KBM-7 (cell line): ENCODE measurements at places on chromosomes 1 and 21.

GRCh38 chr21:14737922-14738321, 191.8 kb upstream of the SAMSN1 start:
- peak; percentile 78 for DNase-seq

- DNase-seq, result no peak
These were observed 49.6 kb downstream of the TSEN15 start for GRCh38 chr1:184101141-184101540.

DNA sequence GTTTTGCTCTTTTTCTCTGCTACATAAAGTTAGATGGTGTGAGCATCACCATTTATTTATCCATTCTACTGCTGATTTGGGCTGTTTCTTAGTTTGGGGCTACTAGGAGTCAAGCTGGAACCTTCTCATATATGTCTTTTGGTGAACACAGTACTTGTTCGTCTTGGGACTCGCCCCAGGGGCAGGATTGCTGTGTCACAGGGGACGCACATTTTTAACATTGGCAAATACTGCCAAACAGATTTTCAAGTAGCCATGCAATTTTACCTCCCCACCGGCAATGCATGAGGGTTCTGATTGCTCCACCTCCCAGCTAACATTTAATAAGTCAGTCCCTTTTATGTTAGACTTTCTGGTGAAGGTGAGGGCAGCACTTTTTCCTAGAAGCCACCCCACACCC, 7.5 kb upstream of the IFFO2 start:
- no peak for DNase-seq

DNA sequence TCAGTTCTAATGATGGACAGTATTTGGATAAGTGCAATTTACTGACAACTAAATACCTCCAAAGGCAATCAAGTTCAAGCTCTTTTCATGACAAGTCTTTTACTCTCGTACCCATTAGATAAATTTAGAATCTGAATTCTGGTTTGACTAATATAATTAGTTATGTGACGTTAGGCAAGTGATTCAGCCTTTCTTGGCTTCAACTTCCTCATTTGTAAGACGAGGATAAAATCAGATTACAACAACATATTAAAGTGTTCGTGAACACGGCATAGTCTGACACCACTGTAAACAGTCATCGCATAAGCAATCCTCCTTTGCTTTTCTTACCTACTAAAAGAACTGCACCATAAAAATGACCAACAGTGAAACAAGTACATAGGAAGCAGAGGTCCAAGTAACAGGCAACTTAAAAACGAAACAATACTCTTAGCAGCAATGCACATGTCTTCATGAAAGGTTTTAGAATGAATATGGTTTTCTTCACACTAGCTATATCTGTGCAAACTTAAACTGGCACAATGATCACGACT, 25.7 kb downstream of the COA6 start:
- DNase-seq, result peak; percentile 61

- peak; percentile 81 for DNase-seq
These were observed 178.4 kb downstream of the PSMG1 start for GRCh38 chr21:39004634-39005501.

GRCh38 chr1:48285525-48285924, 63.0 kb downstream of the SLC5A9 start:
- no peak for DNase-seq

DNA sequence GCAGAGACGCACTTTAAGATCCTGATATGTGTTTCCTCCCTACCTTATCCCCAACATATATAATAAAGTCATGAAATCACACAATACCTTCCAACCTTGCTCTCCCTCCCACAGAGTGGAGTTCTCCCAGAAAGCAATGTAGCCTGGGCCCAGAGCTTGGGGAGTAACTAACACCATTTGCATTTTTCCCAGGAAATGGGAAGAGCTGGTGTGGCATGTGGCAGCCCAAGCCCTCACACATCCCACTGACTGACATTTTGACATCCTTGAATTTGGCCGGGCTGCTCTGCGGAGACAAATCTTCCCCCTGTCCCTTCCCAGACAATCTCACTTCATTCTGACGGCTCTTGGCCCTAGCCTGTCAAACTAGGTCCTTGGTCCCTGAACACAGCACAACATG, 37.0 kb upstream of the ATP2B4 start:
- no peak for DNase-seq

GRCh38 chr1:143735764-143736461, 235.9 kb downstream of the FAM72C start:
- DNase-seq, result no peak

- DNase-seq, result no peak
These were observed 1.8 kb downstream of the TTLL10 start for GRCh38 chr1:1175221-1176062.

GRCh38 chr1:94562519-94563260, 21.1 kb upstream of the F3 start:
- no peak for DNase-seq

- no peak for DNase-seq
These were observed 52.3 kb upstream of the COX20 start for GRCh38 chr1:244783138-244783537.
